Activated CD4-positive, CD25-positive, alpha-beta regulatory T cell treated with anti-CD3 and anti-CD28 coated beads, Interleukin-2, amount 50 U/mL, for 24 hours (primary cell): ENCODE measurements at places on chromosomes 6 and 20.

DNA sequence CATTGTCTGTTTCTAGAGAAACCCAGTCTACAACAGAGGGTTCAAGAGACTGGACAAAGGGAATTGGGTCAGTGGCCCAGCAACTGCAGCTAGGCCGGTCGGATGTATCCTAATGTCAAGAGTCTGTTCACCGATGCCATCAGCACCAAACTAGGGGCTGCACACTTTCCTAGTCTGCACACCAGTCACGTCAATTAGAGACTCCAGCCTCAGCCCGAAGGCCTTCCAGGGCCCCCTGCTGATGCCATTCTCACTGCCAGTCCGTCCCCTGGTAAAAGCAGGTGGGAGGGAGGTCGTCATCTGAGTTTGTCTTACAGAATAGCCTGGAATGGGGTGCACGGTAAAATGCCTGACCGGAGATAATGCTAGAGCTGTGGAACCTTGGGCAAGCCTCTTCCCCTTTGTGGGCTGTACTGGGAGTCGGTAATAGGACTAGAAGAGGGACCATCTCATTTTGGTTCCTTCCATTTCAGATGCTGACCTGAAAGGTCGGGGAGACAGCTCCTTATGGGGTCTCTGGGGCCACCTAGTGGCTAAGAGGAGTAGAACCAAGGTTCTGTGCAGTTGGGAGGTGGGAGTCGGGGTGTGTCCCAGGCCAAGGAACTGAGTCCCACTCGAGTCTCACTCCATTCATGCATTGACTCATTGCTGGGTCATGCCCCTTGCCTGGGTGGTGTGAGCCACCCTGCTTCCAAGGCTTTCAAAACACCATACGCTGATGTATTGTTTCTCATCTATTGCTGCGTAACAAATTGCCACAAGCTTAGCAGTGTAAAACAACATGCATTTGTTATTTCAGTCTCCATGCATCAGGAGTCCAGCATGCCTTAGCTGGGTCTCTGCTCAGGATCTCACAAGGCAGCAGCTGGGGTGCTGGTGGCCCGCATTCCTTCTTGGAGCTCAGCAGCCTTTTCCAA is 5.1 kb downstream of the SOX12 start:
- peak; percentile 66 for ATAC-seq

DNA sequence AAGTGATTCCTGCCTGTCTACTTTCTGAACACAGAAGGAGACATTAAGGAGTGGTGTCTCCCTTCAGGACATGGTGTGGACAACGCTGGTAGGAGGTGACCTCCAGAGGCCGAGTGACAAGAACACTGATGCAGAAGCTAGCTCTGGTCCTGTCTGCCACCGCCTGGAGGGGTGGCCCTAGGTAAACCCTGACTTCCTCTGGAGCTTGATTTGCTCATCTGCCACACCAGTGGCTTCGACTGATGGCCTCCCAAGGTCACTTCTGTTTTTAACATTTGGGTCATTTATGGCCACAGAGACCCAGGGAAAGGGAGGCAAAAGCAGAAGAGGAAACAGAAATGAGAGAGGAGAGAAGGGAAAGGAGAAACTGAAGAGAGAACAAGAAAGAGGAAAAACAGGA is 49.4 kb upstream of the SLC22A23 start:
- no peak for ATAC-seq

- peak; percentile 20 for ATAC-seq
Measured at GRCh38 chr6:52537001-52537753, 39.7 kb downstream of the TRAM2 start.

DNA sequence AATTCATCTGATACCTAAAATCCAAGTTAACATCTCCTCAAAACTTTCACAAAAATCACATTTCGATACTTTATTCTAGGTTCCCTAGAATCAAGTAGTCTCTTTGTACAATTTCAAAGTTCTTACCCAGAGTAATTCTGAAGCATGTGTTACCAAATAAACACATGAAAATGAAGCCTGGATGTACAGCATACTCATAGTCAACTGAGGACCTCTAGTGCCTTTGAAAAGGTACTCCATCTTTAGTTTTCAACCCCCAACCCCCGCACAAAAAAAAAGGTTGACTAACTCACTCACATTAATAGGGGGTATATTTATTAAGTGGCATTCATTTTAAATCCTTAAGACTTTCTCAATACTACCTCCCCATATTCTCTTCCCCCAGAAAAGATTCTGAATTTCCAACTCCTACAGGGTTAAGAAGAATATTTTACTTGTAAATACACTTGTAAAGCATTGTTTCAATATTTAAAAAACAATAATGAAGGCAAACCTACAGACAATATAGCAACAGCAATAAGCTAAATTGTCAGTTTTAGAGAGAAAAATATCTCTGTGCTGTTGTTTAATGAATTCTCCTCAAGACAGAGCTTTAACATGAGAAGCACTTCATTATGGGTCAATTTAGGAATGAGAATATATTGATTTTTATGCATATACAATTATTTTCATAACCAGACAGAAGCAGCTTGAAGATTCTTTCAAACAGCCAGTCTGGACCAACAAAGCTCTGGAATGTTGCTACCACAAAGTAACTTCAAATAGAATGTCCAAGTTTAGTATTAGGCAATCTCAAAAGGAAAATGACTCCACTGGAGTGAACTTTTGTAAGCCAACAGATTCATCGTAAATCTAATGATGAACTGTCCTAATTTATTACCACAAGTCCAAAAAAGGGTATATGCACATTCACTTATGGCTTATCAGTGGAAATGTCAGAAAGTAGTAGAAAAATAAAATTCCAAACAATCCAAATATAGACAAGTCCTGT is 3.3 kb downstream of the PLN start:
- ATAC-seq, result peak; percentile 55

- ATAC-seq, result no peak
Measured at GRCh38 chr6:83061190-83061589, 4.5 kb downstream of the UBE3D start.

DNA sequence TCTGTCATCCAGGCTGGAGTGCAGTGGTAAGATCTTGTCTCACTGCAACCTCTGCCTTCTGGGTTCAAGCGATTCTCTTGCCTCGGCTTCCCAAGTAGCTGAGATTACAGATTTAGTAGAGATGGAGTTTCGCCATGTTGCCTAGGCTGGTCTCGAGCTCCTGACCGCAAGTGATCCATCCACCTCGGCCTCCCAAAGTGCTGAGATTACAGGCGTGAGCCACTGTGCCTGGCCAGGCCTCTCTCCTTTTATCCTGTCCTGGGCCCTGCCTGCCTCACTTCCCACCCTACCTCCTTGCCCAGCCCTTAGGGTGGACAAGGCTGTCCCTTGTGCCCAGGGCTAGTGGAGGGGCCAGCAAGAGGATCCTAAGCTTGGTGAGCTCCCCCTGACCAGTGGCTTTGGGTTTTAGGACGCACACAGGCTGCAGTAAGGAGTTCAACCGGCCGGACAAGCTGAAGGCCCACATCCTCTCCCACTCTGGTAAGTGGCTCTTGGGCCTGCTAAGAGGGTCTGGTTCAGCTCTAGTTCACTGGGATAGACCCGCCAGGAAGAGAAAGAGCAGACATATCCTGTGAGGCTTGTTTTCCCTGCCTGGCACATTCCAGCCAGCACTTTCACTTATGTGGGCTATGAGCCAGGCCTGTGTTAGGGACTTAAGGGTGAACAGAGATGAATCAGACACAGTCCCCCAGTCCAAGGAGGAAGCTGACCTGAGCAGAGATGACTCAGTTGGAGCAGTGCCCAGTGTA is 21.9 kb upstream of the CHMP4B start:
- no peak for ATAC-seq

DNA sequence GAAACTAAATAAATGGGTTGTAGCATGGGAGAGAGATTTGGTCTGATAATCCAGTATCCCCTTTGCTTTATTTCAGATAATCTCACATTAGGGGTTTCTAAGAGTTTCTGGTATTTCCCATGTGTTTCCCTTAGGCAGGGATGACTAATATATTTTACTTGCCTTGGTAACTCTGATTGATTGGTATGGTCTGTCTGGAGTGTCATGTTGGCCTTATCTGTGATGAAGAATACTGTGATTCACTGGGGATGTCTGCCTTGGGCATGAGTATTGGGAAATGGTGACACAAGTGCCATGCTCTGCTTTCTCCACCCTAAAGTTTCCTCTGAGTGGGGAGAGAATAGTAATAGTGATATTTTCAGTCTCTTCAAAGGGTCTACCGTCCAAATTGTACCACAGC is 10.1 kb downstream of the SLC22A2 start:
- ATAC-seq, result no peak

DNA sequence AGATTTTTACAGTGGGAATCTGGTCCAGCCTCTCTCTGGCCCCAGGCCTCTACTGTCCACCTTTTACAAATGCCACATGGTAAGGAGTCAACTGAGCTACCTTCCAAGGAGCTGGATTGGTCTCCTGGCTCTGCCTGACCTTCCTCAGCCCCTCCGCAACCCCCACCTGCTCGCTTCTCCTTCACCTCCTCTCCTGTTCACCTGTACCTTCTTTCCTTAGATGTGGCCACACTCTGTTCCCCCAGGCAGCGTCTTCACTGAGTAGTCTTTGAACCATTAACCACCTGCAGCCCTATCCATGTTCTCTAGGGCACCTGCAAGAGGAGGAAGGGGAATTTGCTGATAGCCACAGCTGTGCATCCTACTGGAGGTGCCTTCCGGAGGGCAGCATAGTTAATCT is 55.3 kb upstream of the DDR1 start:
- ATAC-seq, result no peak

DNA sequence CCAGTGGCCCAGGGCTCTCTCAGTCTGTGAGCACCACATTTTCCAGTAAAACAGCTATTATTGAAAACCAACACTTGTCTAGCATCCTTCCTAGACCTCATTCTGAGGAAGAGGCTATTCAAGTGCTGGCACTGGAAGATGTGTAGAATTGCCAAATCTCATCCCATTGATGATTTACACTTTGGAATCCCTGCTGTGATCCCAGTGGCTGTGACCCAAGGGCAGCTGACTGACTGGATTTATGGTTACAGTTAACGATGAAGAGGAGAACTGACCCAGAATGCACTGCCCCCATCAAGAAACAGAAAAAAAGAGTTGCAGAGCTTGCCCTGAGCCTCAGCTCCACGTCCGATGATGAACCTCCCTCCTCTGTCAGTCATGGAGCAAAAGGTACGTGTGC is 2.4 kb downstream of the CMTR1 start:
- no peak for ATAC-seq

DNA sequence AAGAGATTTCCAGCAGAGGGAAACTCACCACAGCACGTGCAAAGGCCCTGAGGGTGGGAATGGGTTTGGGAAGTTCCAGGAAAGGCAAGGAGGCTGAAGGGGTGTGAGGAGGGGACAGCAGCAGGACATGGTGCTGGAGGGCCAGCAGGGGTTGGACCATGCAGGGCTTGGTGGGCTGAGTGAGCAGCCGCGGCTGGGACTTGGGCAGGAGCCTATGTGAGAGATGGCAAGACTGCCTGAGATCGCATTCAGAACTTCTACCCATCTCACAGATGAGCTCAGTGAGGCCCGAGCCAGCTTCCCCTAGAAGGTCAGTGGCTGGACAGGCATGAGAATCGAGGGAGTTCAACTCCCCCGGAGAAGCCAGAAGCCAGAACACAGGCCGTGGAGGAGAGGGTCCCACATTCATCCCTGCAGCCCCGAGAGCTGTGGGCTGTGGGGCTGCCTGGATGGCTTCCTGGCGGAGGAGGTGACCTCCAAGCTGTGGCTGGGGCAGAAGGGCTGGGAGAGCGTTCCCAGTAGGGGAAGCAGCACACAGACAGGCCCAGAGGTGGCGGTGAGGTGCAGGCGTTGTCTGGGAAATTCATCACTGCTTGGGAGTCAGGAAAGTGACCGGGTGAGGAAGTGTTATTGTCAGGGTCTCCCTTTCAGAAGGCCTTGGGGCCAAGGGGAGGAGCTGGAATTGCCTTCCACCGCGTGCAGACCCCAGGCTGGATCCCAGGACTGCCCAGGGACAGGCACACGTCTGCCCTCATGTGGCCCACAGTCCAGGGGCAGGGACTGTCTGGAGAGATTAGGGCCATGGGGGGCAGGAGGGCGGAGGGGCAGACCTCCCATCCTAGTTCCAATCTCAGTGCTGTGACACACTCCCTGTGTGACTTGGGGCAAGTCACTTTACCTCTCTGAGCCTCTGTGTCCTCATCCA is 103.8 kb downstream of the CEBPB start:
- no peak for ATAC-seq

GRCh38 chr6:50591135-50591534 is 122.2 kb upstream of the TFAP2D start:
- no peak for ATAC-seq

DNA sequence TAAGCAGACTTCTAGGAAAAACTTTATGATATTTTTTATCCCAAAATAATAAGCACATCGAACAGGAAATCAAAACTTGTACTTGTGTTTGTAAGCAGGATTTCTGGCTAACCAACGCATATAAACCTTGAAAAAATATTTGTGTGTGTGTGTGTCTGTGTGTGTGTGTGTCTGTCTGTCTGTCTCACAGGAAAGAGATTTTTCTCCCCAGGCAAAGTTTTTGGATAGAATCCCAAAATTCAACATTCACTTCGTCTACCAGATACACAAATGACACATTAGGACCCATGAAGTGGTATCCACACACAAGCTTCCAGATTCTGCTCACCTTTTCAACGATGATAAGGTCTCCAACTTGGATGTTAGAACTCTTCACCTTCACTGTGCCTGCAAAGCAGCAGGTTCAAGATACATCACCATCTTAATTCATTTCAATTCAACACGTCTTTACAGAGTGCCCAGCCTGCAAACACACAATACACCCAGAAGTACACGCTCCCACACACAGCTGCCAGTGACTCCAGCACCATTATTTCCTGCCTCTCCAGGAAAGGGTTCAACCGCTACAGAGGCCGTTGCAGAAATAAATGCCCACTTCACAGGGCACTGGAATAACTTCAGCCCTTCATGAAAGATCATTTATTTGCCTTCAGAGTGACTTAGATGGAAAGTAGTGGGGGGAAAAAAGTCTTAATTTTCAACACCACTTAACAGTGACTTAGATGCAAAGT is 70.9 kb downstream of the ATP9A start:
- ATAC-seq, result no peak

GRCh38 chr6:141443032-141443431 is 689.7 kb upstream of the GJE1 start:
- ATAC-seq, result no peak

- ATAC-seq, result no peak
Measured at GRCh38 chr6:75693534-75693933, 55.5 kb upstream of the MYO6 start.

DNA sequence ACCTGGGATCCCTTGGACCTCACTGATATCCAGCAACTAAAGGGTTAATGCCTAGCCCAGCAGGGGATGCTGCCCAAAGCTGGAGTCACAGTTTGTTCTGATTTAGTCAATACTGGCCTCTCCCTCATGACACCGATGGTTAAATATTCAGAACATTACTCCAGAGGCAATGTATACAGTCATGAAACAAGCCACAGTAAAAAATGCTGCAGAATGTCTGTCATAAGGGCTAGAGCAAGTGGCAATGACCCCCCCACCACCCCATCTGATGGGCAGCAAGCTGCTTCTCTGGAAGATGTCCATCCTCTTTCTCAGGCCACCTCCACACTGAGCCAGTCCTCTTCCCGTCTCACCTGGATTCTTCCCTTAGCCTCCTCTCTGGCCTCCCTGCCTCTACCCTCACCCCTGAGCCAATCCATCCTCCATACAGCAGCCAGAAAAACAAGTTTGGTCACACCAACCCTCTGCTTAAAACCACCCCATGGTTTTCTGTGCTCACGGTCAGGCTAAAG is 99.0 kb upstream of the KCNG1 start:
- no peak for ATAC-seq
